ENCODE measurements at places on chromosomes 12 and 14. TPM values are rescaled to one million over a fixed set of nuclear protein-coding genes. Genes with fewer than 3 reads are reported as not detected.

GRCh38 chr12:122602456-122602855 lies 75.4 kb downstream of the KNTC1 start:
- H3K36me3 ChIP-seq = peaks cover 37% of the 10 kb centered on the region
- no peaks in the 10 kb centered on the region for H3K4me1 ChIP-seq
- H3K4me3 ChIP-seq = no peak overlapping the region
- no peak for DNase-seq

GRCh38 chr14:92969430-92969829 lies 46.5 kb downstream of the CHGA start:
- H3K4me1 ChIP-seq = peaks cover 18% of the 10 kb centered on the region
- no peaks in the 10 kb centered on the region for H3K27me3 ChIP-seq
- no peak overlapping the region for H3K27ac ChIP-seq
- H3K4me3 ChIP-seq = no peak overlapping the region
- no peaks in the 10 kb centered on the region for H3K36me3 ChIP-seq

GRCh38 chr12:113506867-113507266 lies 35.2 kb upstream of the LHX5 start:
- H3K27ac ChIP-seq = no peak overlapping the region
- no peak for DNase-seq
- H3K4me3 ChIP-seq = no peak overlapping the region
- no peaks in the 10 kb centered on the region for H3K36me3 ChIP-seq

DNA sequence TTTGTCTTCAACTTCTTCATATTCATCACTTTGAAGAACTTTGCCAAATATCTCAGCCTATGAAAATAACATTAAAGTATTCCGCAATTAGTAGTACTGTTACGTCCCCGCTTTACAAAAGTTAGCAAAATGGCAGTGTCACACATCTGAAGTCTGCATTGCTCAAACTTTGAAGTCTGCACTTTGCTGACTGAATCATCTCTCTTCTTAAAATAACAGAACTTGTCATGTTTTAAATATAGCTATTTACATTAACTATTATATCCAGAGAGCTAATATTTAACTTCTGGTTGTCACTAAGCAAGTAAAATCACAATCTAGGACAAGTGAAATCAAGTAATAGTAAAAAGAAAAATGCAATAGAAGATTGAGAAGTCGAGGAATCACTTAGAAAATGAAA lies 34.5 kb downstream of the IPO8 start:
- no peak overlapping the region for H3K4me3 ChIP-seq
- H3K27ac ChIP-seq = no peak overlapping the region
- H3K36me3 ChIP-seq = peaks cover 17% of the 10 kb centered on the region
- DNase-seq = no peak

DNA sequence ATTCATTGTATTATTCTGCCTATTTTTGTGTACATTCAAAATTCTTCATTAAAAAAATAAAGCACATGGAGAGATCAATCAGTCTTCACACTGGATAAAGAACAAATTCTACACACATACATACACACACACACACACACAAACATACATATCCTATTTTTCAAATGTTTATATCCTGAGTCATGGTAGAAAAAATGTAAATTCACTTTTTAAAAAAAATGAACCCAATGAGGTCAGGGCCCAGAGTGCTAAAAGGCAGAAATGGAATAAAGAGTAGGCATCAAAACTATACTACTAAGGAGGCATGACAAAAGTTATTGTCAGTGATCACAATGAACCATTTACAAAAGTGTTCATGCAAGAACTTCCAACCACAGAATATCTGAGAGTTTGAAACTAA lies 17.3 kb downstream of the GALC start:
- no peak overlapping the region for H3K4me3 ChIP-seq
- H3K27ac ChIP-seq = no peak overlapping the region
- H3K27me3 ChIP-seq = no peaks in the 10 kb centered on the region

PNN gene
- 60.0 TPM for total RNA-seq

EML5 gene
- total RNA-seq = 1.0 TPM

Measured in GM23338 (cell line).